ENCODE measurements at places on chromosomes 4 and X.

GRCh38 chr4:42671431-42672194 lies 14.7 kb upstream of the ATP8A1 start:
- DNase-seq: no peak

GRCh38 chr4:182451441-182451840 lies 208.2 kb downstream of the TENM3 start:
- DNase-seq: no peak

GRCh38 chr4:43325220-43325967 lies 432.9 kb downstream of the GRXCR1 start:
- DNase-seq: no peak

- DNase-seq: no peak
These were observed 85.0 kb downstream of the JAKMIP1 start for GRCh38 chr4:6115342-6115741.

- DNase-seq: no peak
These were observed 2.7 kb downstream of the LEF1 start for GRCh38 chr4:108166038-108166437.

DNA sequence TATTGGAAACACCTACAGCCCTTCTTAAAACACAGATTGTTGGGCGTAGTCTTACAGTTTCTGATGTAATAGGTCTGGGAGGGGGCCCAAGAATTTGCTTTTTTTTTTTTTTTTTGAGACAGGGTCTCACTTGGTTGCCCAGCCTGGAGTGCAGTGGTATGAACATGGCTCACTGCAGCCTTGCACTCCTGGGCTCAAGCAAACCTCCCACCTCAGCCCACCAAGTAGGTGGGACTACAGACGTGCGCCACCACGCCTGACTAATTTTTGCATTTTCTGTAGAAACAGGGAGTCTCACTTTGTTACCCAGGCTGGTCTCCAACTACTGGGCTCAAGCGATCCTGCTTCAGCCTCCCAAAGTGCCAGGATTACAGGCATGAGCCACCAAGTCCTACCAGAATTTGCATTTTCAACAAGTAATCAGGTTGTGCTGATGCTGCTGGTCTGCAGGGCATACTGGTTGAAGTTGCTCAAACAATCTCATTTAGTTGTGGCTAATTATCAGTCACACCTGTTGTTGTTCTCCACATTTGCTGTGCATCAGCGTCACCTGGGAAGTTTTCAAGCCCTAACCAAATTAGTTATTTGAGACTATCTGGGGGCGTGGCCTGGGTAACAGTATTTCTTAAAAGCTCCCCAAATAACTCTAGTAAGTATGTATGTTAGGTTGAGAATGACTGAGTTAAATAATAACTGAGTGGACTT lies 14.0 kb downstream of the TMEM154 start:
- DNase-seq: no peak

DNA sequence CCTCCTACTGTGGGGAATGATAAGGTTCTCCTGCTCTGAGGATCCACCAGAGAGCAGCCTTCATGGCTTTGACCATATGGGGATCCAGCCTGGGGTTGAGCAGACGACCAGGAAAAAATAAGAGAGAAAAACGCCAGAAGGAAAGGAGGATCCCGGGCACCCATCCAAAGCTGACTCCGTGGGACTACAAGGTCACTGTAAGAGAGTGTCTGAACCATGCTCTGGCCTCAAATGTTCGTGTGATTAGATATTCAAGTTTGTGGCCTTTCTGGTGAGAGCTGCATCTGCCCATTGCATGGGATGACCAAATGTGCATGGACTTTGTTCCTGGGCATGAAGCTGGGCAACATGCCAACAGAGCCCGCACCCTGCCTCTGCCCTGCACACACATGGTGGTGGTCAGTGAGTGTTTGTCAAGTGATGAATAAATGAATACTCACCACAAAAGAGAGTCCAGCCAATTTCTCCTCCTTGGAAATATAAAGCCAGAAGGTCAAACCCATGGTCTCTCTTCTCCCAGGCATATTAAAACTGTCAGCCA lies 346.0 kb upstream of the GATB start:
- DNase-seq: no peak

- no peak for DNase-seq
These were observed 37.1 kb downstream of the TMEM150C start for GRCh38 chr4:82524570-82525152.

- no peak for DNase-seq
These were observed 23.3 kb downstream of the ZNF280C start for GRCh38 chrX:130245441-130245840.

GRCh38 chrX:110514509-110514908 lies 155.9 kb downstream of the RTL9 start:
- no peak for DNase-seq

DNA sequence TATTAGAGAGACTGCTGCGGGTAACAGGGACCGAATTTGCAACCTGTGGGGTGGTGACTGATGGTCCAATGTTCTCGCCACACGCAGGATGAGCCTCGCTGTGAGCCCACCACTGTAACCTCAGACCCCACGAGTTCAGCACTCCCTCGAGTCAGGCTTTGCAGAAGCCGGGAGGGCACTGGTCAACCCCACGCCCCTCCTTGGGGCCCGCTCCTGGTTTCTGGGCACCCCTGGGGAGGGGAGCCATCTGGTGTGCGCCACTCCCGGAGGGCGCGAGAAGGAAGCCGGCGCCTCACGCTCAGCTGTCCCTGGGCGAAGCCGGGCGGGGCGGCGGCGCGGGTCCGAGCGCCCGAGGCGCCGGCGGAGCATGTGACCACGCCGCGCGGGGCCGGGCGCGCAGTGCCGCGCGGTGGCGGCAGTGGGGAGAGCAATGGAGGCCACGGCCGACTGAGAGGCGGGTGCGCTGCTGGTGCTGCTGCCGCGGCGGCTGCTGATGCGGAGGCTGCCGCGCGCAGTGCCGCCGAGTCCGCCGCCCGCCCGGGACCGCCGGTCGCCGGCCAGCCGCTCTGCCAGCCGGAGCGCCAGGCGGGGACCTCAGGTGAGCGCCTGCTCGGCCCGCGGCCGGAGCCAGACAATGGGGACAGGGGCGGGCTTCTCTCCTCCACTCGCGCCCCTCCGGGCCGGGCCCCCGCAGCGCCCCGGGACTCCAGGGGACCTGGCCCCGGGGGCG lies 100.1 kb downstream of the CEP135 start:
- DNase-seq: no peak

DNA sequence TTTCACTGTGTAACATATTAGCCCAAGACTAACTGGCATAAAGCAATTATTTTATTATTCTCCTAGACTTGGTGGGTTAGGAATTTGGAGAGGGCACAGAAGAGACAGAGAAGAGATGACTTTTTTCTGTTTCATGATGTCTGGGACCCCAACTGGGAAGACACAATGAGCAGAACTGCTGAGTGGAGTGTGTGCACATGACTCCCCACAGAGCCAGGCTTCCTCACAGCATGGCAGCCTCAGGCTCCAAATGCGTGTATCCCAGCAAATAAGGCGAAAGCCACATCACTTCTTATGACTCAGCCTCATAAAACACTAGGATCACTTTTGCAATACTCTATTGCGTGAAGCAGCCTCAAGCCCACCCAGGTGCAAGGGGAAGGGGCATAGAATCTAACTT lies 68.4 kb downstream of the MFAP3L start:
- DNase-seq: no peak

- no peak for DNase-seq
These were observed 28.5 kb downstream of the RNF212 start for GRCh38 chr4:1084796-1085403.

- DNase-seq: no peak
These were observed 1.9 kb upstream of the FRYL start for GRCh38 chr4:48781968-48782367.

DNA sequence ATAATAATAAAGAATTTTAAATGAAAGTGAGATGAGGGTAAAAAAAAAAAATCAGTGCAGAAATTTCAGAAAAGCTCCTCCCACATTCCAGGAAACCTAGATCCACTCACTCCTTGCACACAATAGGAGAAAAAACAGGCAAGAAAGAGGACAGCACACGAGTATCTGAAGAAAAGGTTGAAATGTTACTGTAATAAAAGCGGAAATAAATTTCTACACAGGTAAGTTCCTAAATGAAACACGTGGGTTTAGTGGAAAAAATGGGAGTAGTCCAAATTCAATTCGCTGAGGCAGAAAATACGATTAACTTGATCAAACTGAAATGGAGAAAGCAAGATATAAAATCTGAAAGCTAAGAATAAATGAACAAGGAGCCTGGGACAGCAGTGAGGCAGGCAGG lies 2.0 kb upstream of the ACE2 start:
- DNase-seq: no peak

GRCh38 chrX:41604766-41605543 lies 83.8 kb upstream of the GPR34 start:
- DNase-seq: no peak

GRCh38 chr4:5712931-5713330 lies 1.9 kb downstream of the EVC start:
- DNase-seq: no peak

DNA sequence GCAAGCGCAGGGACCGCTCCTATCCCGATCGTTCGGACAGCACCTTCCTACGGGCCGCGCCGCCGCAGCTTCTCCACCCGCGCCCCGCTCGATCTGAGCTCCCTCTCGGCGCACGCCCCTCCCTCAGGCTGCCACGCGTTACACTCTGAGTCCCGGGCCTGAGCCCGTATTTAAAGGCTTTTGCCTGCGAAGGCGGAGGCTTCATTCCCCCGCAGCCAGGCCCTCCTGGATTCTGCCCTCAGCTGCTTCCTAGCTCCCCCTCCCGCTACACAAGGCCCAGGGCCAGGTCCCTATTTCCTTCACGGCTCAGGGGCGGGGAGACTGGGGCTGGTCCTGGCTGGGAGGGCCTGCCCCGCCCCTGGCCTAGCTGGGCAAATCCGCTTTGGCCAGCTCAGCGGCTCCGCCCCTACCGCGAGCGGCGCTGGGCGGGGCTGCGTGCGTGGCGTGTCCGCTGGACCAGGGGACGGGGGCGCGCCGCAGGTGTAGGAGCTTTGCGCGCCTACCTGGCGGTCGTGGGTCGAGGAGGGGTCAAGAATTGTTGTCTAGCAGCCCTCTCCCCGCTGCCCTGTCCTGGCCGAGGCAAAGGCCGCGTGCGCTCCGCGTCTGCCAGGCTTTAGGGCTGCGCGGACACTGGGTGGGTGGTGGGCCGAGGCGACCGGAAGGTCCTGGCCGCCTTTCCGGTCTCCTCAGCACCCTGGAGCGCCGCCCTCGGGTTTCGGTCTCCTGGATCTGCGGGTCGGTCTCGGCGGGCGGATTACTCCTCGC lies at the start of gene UGDH:
Gene UGDH (minus strand): TSS at position 144 of the 765 bp plus-strand sequence. CDS start 5,927 bp downstream, outside the sequence.
- DNase-seq: peak; percentile 76

DNA sequence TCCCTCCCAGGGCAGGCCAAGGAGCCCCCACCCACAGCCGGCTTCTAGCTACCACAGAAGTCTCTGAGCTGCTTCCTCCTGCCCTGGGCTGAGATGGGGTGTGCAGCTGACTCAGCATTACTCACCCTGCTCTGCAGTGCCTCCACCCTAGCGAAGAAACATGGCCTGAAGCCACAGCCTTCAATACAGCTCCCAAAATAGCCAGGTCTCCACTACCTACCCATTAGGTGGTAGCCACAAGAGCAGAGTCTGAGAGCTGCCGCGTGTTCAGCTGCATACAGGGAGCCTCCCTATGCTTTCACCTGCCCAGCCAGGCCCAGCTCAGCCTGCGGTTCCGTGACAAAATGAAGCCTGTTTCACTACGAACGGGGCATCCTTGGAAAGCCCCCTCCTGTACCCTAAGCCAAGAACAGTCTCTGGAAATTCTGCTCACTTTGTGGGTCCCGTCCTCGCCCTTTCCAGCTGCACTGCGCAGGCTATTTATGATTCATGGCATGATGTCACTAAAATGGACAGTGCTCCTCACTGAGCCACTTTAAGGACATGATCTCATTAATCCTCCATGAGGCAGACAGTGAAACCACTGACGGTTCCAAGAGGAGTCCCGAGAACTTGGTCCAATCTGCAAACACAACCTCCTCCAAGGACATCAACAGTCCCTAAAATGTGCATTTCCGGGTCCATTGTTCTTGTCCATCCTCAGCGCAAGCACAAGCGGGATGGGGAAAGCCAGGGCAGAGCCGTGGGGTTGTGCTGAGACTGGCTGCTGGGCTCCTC lies 20.2 kb downstream of the WDR1 start:
- no peak for DNase-seq

DNA sequence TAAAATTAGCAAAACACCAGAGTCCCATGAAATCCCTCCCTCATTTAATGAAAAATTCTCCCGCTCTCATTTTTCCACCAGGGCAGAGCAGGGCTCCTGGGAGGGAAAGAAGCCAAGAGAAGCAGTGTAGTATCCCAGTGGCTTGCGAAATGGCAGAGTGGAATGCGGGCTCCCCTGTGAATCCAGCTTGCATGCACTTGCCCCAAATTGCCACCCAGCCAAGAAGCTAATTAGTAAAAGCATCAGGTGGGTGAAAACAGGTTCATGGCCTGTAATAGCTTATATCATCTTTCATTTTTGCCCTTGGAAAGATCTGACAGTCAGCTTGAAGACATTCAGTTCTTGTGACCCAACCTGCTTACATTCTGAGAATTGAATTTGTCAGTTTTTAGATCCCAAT lies 10.1 kb downstream of the AMOT start:
- no peak for DNase-seq

GRCh38 chrX:69094977-69095669 lies 70.1 kb downstream of the PJA1 start:
- DNase-seq: peak; percentile 80

DNA sequence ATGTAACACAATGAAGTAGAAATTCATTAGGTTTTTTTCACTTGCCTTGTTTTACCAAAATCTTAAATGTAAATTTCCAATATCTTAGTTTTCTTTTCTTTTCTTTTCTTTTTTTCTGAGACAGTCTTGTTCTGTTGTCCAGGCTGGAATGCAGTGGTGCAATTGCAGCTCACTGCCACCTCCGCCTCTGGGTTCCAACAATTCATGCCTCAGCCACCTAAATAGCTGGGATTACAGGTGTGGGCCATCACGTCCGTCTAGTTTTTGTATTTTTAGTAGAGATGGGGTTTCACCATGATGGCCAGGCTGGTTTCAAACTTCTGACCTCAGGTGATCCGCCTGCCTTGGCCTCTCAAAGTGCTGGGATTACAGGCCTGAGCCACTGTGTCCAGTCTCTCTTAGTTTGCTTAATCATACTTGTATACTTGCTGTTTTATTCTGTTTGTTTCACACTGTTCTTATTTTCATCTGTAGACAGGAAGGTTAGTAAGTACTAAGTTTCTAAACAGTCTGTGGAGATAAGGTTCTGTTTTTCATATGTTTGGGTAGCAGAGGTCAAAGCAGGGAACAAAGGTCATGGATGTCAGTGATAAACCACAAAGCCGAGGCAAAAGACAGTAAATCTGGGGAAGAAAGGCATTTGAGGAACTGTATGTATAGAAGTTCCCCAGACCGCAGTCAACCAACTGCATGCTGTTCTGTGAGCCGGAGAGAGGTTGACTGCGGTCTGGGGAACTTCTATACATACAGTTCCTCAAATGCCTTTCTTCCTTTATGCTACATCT lies 129.1 kb downstream of the CBR4 start:
- DNase-seq: no peak

DNA sequence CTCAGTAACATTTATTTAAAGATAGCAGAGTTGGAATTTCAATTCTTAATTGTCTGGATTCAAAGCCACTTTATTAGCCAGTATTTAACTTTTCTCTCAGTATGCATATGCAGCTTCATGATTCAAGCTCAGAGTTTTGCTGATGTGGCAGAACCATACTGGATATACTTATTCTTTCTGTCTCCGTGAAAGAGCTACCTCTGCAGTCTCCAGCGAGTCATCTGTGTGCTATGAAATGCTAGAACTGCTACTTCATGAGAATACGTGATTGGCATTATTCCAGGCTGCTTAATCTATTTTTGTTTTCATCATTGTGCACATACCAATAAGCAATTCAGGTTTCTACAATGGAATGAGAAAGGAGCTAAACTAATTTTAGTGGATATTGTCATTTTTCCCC lies 743.7 kb downstream of the C4orf33 start:
- DNase-seq: no peak

Data from NCI-H524 treated with DMSO at 0.1 percent for 48 hours (cell line).